Esophagus muscularis mucosa (tissue), 4 donors: ENCODE measurements at places on chromosomes 7 and 10.

GRCh38 chr10:28993056-28993455, 295.8 kb upstream of the LYZL1 start:
- peak; percentile 66 for DNase-seq

GRCh38 chr7:25408876-25409275, 180.6 kb upstream of the NPVF start:
- peak; percentile 37 for DNase-seq

DNA sequence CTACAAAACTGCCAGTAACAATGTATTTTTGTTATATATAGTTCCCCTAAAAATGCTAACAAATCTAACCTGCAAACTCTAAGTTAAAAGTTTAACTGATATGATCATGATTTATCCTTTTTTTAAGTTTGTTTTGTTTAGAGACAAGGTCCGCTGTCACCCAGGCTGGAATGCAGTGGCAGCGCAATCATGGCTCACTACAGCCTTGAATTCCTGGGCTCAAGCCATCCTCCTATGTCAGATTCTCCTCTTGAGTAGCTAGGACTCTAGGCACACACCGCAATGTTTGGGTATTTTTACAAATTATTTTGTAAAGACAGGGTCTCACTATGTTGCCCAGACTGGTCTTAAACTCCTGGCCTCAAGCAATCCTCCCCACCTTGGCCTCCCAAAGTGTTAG, 46.6 kb downstream of the ORC5 start:
- no peak for DNase-seq

- DNase-seq: no peak
These were observed 85.1 kb downstream of the KLF6 start for GRCh38 chr10:3699916-3700315.
